ENCODE measurements at places on chromosomes 16 and 17.

DNA sequence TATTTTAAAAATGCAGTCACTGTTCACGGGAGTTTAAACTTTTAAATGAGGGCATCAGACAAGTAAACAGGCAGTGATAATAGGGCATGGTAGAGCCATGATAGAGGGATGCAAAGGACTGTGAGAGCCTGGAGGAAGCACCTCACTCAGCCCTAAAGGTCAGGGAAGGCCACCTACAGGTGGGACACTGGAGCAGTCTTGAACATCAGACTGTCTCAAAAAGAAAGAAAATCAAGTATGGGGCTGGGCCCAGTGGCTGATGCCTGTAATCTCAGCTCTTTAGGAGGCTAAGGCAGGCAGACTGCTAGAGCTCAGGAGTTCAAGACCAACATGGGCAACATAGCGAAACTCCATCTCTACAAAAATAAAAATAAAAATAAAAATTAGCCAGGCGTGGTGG, 31.0 kb upstream of the DHRS7B start:
- DNase-seq: no peak

GRCh38 chr16:83447560-83447959, 360.2 kb upstream of the HSBP1 start:
- DNase-seq: no peak

GRCh38 chr17:39009581-39010001, 42.4 kb upstream of the FBXO47 start:
- DNase-seq: no peak

DNA sequence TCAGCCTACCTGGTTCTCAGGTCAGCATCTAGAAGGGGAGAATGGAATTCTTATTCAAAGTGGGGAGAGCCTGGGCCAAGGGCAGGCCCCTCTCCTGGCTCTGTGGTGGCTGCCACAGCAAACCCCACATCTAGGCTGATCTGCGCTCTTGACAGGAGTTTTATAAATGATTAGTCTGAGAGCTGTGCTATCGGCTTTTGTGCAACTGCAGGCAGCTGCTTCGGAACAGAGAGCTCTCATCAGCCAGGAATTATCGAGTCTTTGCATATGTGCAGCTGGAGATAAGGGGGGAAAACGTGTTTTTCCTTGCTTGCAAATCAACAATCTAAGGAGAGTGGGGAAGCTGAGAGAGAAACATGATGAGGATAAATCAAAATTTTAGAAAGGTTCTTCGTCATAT, 91.7 kb downstream of the HS3ST3A1 start:
- no peak for DNase-seq

- DNase-seq: no peak
Measured at GRCh38 chr16:23564575-23565363, 7.2 kb downstream of the UBFD1 start.

- DNase-seq: no peak
Measured at GRCh38 chr16:65071433-65072311, 50.2 kb downstream of the CDH11 start.

DNA sequence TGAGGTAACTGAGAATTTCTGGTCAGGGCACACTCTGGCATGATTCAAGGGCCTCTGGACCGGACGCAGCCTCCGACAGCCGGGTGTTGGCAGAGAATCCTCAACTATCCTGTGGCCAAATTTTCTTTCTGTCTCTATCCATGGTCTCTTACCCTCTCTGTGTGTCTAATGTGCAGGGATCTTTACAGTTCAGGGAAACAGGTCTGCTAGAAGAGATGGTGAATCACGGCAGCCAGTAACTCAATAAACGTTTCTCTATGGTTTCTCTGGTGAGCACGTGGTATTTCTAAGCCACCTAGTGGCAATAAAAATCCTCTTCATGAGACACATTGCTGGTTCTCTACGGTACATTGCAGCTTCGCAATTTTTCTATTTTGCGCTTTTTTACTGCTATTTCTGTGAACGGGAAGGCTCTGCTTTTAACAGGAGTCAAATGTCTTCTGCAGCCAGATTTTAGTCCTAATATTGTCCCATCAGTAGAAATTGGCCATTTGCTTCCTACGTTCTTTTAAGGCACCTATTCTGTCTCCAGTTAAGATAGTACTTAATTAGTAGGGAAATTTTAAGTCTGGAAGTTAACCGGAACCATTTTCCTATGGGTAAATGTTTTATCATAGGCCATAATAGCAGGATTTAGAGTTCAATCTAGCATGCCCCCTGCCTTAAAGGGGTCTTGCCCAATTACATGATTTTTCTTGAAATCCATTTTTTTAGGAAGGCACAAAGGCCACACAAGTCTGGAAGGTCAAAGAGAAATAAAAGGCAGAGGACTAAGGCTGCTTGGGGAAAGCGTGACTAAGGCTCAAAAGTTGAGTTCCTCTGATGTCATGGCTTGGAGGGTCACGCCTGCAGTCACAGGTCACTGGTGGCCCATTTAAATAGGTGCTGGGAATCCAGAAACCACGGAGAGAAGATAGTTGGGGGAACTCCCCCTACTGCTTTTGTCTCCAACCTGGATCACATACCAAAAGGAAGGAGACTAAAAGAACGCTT, 31.5 kb downstream of the QPRT start:
- no peak for DNase-seq

DNA sequence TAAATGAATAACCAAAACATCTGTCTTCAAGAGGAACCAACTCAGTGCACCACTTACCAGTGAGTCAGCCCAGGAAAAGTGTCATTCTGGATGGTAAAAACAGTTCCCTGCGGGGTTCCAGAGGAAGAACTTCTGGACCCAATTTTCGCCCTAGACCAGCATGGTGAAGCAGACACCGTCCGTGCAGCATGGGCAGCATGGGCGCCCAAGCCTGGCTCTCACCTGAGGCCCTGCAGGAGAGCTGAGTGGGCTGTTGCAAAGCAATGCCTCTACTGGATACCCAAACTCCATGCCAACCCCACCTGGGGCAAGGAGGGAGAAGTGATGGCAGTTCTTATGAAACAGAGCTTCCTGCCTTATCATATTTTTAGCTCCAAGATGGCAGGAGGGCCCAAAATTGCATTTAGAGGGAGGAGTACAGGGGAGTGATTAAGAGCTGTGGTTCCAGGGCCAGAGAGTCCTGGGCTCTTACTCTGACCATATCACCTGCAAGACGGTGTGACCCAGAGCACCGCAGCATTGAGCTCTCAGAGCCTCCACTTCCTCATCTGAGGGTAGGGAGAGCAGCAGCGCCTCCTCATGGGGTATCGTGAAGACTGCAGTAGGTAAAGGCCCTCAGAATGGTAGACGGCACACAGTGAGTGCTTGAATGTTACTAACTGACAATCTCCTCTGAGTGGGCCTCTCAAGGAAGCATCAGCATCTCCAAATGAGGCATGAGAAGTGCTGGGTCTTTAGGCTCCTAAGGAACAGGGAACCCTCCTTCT, 16.6 kb upstream of the INPP5K start:
- no peak for DNase-seq

- no peak for DNase-seq
Measured at GRCh38 chr16:4179763-4180260, 62.1 kb downstream of the SRL start.

DNA sequence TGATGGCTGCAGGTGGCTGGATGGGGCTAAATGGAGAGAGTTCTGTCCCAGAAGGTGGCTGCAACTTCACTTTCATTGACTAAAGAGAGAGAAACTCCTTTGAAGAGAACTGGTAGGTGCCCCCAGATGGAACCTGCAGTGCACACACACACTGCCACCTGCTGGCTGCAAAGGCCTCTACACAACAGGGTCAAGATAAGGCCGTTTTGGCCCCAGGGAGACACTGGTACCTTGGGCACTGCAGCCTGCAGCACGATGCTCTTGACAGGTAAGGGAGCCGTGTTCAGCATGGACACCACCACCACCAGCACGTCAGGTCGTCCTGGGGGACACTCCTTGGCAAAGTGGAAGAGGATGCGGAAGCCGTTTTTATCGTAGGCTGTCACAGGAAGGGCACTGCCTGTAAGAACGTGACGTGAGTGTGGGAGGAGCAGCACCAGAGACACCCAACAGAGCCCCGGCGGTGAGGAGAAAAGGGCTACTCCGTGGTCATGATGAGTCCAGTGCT, 22.7 kb downstream of the GGA3 start:
- no peak for DNase-seq
